ENCODE measurements at places on chromosomes 12 and 14.

GRCh38 chr14:78005325-78005724 lies 164.8 kb upstream of the NRXN3 start:
- peak; percentile 79 for DNase-seq

- DNase-seq = peak; percentile 25
Observed at GRCh38 chr12:115354007-115354890, 670.3 kb upstream of the TBX3 start.

DNA sequence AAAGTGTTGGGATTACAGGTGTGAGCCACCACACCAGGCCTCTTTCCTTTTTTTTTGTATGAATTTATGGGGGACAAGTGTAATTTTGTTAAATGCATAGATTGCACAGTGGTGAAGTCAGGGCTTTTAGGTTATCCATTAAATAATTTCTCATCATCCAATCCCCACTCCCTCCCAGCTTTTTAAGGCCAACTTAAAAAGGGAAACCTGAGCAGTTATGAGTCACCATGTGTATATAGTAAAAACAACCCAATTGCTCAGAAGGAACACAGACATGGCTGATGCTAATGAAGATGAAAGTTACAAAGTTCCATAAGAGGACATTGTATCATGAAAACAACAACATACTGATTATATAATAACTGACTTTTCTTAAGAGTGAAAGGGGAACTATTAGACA lies 25.6 kb upstream of the ARID2 start:
- no peak for DNase-seq

DNA sequence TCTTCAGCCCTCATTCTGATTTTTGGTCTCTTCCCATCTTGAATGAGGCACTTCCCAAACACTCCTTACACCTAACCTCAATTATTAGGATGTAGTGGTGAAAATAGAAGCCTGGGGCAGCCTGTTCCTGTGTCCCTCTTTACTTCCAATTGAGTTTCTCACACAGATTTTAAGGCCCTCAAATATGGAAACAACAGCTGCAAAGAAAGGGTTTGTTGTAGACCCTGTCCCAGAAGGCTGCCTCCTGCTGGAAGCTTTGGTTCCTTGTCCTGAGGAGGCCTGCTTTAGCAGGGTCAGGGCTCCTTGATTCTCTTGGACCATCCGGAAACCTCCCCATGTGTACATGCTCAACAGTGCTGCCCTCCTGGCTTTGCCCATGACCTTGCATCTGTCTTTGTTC lies 101.3 kb downstream of the TGFB3 start:
- no peak for DNase-seq

DNA sequence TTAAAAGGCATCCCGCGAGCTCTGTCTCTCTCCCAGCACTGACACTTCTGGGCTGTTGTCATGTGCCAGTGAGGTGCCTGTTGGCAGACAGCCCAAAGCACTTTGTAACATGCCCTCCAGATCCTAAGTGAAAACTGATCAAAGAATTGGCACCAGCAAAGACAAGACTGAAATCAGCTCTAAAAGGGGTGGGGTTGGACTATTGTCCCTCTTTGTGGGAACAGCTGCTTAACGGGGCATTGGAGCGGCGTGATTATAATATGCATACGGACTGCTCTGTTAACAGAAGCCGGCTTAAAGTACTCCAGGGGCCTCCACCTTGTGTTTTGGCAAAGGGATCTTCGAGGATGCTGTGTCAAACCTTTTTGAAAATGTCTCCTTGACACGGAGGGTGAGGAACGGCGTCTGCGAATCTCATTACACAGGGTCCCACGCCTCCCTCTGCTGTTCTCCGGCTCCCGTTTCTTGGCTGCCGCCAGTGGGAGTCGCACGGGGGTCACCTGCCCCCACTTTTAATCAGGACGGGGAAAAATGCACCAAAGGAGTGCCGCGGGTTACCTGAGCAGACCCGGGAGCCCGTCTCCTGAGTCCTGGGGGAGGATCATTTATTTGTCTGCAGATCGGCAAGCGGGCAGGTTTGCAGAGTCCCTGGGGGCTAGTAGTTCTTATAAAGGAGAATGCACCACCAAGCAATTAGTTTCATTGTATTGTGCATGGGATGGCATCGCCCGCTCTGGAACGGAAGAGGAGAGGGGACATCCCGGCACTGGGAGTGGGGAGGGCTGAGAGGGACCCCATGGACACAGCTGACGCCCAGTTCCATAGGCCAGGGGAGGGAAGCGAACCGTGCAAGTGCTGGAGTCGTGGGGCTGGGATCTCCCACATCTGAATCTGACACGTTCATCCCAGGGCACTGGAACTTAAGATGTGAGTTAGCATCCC lies 44.3 kb downstream of the SPRING1 start:
- DNase-seq = no peak

GRCh38 chr12:50043308-50043707 lies 14.1 kb upstream of the ASIC1 start:
- no peak for DNase-seq

- peak; percentile 43 for DNase-seq
Observed at GRCh38 chr12:29208060-29208459, 59.0 kb downstream of the FAR2 start.

GRCh38 chr12:107775093-107775721 lies 703 bp downstream of the ASCL4 start:
- DNase-seq = no peak

GRCh38 chr12:52600941-52601481 lies at the start of gene KRT72:
KRT72 (minus strand) TSS chr12:52601463; CDS start chr12:52601452, 11 bp downstream.
- DNase-seq = no peak

- DNase-seq = no peak
Observed at GRCh38 chr14:67883717-67884116, 64.1 kb downstream of the RAD51B start.

DNA sequence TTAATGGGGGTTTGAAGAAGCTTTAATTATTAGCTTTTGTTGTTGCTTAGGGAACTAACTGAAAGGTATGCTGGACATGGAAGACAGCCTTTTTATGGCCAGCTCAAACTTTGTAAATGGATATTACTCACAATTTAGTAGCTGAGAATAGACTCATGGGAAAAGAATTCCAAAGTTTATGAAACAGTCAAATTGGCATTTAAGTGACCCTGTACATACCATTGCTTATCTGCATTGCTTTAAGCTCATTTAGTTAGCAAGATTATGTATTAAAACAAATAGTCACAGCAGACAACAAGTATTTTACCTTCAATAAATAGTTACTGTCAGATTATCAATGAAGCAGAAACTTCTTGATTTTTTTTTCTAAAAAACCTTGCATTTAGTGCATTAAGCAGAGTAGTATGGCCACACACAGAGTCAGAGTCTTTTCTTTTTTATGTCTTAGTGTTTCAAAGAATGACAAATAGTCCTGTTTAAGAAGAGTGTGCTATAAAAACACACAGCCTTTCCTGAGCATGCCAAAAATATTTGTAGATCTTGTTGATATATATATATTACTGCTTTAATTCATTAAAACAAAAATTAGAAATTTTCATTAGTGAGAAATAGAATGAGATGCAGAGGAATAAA lies 102.2 kb downstream of the TTC6 start:
- no peak for DNase-seq

GRCh38 chr14:96197969-96198368 lies 6.7 kb upstream of the BDKRB2 start:
- no peak for DNase-seq

GRCh38 chr12:22686193-22686592 lies 61.2 kb downstream of the ETNK1 start:
- no peak for DNase-seq

- DNase-seq = no peak
Observed at GRCh38 chr14:55846826-55847446, 266.9 kb downstream of the KTN1 start.

DNA sequence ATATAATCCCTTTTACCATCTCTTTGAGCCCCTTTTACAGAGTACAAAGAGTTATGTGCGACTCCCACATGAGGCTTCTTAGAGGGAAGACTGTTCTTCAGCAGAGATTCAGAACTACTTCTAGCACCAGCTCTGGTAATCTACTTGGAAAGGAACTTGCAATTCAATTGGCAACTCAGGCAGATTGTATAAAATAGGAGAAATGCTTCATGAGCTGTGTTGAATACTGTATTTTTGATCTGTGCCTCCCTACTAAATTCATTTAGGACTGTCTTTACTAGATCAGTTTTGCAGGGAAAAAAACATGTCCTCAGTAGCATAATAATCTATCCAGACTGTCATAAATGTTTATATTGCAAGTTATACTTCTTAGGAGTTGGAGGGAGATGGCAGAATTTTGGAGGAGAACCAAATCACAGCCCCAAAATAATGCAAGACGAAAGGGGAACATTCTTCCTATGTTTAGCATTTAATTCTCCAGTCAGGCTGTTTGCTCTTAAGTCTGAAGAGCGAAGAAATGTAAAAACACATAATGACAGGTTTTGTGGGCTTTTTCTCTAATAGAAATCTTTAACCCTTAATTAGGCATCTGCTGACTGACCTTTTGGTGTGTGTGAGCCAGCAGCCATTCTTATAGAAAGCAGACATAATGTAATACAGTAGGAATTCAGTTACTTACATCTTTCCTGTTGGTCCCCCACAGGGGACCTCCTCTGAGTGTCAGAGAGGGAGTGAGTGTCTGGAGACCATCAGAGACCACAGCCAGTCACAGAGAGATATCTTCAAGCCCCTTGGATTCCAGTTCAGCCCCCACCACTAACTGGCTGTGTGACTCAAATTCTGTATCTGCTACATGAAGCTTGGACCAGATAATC lies 3.9 kb downstream of the ANO4 start:
- DNase-seq = no peak

DNA sequence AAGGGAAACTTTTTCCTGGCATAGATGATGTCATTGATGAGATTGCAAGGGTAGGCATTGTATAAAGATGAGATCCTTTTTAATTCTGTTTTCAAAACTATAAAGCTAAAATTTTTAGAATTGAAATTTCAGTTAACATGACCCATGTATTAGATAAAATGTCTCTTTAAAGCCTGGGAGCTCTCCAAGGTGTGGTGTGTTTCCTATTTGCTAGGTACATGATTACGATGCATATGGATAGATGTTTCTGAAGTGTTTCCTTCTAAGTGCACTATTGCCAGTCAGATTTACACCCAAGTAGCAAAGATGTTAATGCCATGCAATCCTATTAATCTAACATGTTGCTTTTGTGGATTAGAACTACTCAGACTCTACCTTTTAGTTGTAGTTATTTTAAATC lies 834.7 kb downstream of the DIO2 start:
- no peak for DNase-seq

GRCh38 chr12:18443768-18444437 lies 182.6 kb downstream of the PIK3C2G start:
- no peak for DNase-seq

- DNase-seq = no peak
Observed at GRCh38 chr12:44780221-44780790, 95.8 kb downstream of the NELL2 start.

DNA sequence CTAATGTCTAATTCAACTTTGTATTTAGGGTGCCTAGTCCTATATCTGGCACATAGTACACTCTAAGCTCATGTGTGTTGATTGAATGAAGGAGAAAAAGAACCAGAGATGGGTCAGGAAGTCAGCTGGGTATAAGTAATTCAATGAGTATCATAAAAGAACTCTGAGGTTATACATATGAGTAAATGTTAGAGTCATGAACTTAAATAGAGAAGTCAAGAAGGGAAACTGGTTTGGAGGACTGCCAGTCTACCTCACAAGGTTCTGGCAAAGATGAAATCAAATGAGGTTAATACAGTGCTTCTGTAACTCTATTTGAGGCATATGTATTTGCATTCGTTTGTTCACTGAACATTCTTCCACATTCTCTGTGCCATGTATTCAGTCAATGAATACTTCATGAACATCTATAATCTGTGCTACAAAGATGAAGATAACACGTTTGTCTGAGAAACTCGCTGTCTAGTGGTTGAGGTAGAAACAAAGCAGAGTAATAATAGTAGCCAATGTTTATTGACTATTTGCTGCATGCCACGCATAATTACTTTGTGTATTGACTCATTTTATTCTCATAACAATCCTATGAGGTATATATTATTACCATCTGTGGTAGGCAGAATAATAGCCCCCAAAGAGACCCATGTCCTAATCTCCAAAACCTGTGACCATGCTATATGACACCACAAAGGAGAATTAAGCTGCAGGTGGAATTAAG lies 88.9 kb downstream of the PTGER2 start:
- peak; percentile 35 for DNase-seq

DNA sequence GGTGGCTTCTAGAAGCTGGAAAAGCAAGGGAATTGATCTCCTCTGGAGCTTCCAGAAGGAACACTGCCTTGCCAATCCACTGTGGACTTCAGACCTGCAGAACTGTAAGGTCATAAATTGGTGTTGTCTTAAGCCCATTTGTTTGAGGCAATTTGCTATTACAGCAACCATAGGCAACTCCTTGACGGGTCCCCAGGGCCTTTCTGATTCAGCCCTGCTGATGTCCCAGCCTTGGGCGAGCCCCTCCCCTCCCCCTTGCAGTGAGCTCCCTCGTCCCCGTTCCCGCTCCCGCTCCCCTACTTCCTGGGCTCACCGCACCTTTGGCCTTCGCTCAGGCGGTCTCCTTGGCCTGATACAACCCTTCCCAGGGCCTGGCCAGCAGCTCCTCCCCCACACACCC lies 18.9 kb upstream of the DIO3 start:
- no peak for DNase-seq

DNA sequence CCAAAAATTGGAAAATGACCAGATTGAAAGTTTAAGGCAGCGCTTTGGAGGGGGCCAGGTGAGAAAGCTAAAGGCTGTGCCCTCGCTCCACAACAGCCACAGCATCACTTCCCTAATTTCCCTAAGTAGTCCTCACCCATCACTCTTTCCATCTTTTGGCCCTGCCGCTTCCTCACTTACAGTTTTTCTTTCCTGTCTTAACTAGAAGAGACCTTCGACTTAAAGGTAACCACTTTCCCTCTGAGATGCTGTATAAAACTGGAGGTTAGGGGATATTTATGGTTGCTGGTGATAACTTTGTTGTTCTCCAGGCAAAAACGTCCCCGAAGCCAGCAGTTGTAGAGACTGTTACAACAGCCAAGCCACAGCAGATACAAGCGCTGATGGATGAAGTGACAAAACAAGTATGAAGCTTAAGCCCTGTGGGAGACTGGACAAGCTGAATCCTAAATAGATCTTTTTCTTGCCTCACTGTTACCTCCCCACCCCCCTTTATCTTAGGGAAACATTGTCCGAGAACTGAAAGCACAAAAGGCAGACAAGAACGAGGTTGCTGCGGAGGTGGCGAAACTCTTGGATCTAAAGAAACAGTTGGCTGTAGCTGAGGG lies 4.3 kb downstream of the DDIT3 start:
- no peak for DNase-seq

DNA sequence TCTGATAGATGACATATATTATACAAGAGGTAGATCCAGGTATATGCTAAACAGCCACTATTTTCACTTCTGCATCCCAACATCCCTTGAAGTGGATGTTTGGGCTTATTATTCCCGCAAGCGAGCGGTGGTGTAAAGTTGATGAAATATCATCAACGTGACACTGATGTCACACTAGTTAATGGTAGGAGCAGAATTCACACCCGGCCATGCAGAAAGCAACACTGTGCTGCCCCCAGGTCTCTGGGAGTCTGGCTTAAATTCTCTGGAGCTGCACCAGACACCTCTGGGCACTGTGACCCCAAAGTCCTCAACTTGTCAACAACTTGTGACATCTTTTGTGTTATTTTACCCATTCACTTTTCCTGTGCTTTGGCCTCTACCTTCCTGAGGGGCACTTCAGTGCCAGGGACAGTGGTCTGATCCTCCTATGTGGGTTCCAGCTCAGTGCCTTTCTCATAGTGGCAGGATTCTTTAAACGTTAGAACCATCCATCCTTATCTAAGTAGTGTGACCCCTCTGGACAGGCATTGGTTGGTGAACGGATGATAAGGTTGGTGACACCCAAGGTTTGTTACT lies 952 bp downstream of the DRAM1 start:
- DNase-seq = peak; percentile 65

GRCh38 chr14:106201376-106201775 lies 675.0 kb downstream of the TMEM121 start:
- no peak for DNase-seq

Measured in CD14-positive monocyte (primary cell).